ENCODE measurements at places on chromosomes 13 and 19. TPM values are rescaled to one million over a fixed set of nuclear protein-coding genes. Genes with fewer than 3 reads are reported as not detected.

DNA sequence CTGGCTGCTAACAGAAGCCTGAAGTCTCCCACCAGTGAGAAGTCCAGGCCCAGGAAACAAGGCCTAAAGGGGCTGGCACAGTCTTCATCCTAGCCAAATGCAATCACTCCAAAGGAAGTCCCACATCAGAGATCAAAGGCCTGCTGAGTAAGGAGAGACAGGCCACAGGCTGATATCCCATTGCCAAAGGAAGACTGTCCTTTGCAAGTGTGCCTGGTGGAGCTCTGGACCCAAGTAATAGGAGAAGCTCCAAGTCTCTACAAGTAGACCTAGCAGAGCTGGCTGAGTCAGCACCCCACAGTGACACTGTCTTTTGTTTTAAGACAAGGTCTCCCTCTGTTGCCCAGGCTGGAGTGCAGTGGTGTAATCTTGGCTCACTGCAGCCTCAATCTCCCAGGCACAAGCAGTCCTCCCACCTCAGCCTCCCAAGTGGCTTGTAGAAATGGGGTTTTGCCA is 4.5 kb downstream of the DBP start:
- DNase-seq: no peak
- 0 out of 2 replicates have a peak overlapping the region, but pooled peaks have one; percentile 9 for H3K27ac ChIP-seq
- no peaks in the 10 kb centered on the region for H3K27me3 ChIP-seq
- peaks cover 37% of the 10 kb centered on the region for H3K4me1 ChIP-seq
- H3K36me3 ChIP-seq: peaks cover 11% of the 10 kb centered on the region

DNA sequence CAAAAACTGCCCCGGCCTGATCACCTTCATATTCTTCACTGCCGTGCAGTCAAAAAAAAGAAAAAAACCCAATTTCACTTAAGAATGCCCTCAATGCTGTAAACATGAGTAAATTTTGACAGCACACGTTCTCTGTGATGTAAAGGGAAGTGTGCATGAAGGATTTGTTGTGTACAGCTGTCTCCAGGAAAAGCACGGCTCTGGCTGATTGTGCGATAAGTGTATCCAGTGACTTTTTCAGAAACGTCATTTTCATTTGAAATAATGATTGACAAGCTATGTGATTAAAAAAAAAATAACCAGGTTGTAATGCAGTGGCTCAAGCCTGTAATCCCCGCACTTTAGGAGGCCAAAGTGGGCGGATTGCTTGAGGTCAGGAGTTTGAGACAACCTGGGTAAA is 39.6 kb downstream of the ANKRD10 start:
- no peak for DNase-seq
- no peaks in the 10 kb centered on the region for H3K4me1 ChIP-seq
- H3K27ac ChIP-seq: no peak overlapping the region
- no peaks in the 10 kb centered on the region for H3K27me3 ChIP-seq

GRCh38 chr13:99371956-99372355 is 64.8 kb upstream of the GPR183 start:
- peaks cover 14% of the 10 kb centered on the region for H3K36me3 ChIP-seq
- peaks cover 34% of the 10 kb centered on the region for H3K4me1 ChIP-seq
- no peaks in the 10 kb centered on the region for H3K27me3 ChIP-seq
- no peak overlapping the region for H3K4me3 ChIP-seq
- no peak for DNase-seq
- no peak overlapping the region for H3K27ac ChIP-seq

DNA sequence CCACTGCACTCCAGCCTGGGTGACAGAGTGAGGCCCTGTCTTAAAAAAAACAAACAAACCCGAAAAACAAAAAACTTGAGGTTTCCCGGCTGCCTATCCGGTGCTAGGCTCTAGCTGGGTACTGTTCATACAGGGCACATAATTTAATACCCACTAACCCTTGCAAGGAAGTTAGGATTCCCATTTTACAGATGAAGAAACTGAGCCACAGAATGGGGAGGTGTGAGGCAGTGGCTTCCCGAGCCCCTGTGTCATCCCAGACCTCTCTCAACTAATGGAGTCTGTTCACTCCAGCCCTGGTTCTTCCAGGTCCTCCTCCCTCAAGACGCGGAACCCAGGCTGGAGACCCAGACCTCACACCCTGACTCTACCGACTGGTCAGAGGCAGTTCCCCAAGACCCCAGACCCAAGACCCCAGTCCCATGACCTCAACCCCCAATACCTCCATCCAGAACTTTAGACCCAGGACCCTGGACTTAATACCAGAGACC is 576 bp downstream of the APBA3 start:
- no peaks in the 10 kb centered on the region for H3K36me3 ChIP-seq
- H3K4me1 ChIP-seq: peaks cover 16% of the 10 kb centered on the region
- DNase-seq: peak; percentile 48
- no peak overlapping the region for H3K27ac ChIP-seq
- H3K4me3 ChIP-seq: peak overlapping the region; percentile 94

The PTGIR gene
- not detected for total RNA-seq

Data from Karpas-422 (cell line).